ENCODE measurements at places on chromosomes 7 and 10.

DNA sequence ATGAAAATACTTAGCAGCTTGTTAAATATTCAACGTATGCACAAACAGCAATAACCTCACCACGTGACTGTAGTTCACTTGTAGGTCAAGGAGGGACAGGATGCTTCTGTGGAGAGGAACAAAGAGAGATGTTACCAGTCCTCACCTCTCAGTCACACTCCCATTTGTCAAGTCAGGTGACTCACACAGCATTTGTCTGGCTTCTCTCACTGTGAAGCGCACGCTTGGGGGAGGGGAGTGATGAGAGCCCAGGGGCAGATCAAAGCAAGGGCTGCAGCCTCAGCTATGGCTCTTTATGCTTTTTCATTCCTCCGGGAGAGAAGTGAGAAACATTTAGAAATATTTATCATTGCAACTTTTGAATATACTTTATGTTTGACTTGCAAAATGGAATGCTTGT is 2.9 kb upstream of the RBM20 start:
- peak; percentile 42 for DNase-seq

DNA sequence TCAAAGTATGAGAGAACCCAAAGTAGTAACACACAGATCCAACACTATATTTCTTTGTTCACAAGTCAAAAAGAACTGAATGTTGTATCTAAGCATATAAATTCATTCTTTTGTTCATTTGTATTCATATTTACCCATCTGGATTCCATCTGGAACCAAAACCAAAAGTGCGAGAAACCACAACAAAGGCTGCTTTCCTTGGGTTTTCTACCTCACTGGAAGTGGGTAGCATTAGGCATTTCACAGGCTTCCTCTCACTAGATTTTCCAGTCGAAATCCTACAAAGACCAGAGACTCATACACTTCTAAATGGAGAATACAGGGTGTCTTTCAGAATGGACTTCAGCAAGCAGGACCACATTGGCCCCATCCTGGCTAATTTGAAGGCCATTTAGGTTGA is 109.8 kb upstream of the WNT16 start:
- DNase-seq = peak; percentile 25

DNA sequence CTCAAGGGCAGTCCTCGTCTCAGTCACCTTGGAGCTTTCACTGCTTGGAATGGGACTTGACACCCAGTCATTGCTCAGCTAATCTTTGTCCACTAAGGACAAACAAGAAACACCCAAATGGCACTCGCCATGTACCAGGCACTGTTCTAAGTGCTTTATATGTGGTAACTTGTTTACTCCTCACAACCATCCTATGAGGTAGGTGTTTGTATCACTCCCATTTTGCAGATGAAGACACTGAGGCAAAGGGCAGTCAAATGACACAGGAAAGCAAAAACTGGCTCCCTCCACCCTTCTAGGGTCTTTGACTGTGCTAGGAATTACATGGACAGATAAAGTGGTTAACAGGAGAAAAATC is 24.7 kb downstream of the DNAJB12 start:
- DNase-seq = no peak

- DNase-seq = no peak
Observed at GRCh38 chr10:120926611-120927010, 75.4 kb downstream of the WDR11 start.

DNA sequence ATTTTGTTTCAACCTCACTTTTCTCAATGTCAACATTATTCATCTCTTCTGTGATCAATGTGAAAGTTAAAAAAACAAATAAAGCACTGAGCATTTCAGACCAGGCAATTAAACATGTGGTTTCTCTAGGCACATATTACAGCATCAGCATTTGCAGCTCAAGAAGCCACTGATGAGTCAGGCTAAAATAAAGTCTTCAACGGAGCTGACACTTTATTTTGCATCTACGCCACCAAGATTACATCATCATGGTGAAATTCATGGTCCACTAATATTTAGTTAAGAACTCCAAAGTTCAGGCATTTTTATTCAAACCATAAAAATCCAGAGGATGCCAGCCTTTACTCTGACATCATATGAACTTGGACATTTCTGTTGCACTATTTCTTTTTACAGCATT is 33.0 kb downstream of the MAGI2 start:
- DNase-seq = peak; percentile 95

GRCh38 chr10:44984671-44985101 is 6.1 kb upstream of the DEPP1 start:
- DNase-seq = no peak

- DNase-seq = no peak
Observed at GRCh38 chr7:143126146-143126545, 5.7 kb upstream of the PIP start.

- DNase-seq = peak; percentile 29
Observed at GRCh38 chr7:152202056-152202455, 176.6 kb downstream of the GALNT11 start.

- peak; percentile 72 for DNase-seq
Observed at GRCh38 chr10:86410542-86411124, 44.0 kb upstream of the GRID1 start.

- no peak for DNase-seq
Observed at GRCh38 chr7:144579687-144580086, 176.2 kb upstream of the NOBOX start.

- peak; percentile 81 for DNase-seq
Observed at GRCh38 chr7:152145853-152146466, 120.5 kb downstream of the GALNT11 start.

GRCh38 chr7:46432708-46433107 is 511.6 kb upstream of the IGFBP3 start:
- DNase-seq = peak; percentile 34

Data from astrocyte of the spinal cord (primary cell).